ENCODE measurements at places on chromosomes 2 and 18.

- DNase-seq: no peak
Measured at GRCh38 chr2:144267239-144267638, 252.7 kb downstream of the ZEB2 start.

DNA sequence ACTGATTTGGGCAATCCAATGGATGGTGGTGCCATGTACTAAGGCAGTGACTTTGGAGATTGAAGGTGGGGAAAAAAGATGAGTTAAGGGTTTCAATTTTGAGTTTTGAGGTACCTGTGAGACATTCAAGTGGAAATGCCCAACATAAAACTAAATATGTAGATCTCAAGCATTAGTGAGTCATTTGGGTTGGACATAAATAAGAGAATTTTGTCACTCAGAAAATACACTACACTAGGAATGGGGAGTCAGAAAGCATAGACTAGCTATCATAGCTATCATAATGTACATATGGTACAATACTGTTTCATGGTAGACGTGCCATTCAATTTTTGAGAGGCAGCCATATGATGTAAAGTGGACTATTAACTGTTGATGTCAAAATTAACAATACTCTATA lies 56.1 kb downstream of the FBXO11 start:
- no peak for DNase-seq

- DNase-seq: no peak
Measured at GRCh38 chr2:14220101-14220500, 412.4 kb upstream of the LRATD1 start.

DNA sequence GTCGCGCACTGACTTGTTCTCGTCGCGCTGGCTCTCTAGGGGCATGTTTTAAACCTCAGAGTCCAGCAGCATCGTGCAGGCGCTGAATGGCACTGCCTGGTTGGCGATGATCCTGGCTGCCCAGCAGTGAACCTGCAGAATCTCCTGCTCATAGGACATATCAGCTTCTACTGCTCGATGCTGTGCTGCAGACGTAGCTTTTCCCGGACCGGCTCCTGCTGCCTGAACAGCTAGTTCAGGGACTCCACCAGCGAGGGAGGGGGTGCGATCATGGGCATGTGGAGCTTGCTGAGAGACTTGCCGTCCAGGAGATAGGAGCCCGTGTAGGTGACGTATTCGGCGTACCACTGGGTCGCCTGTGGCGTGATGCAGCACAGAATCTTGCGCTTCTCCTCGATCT lies 890.0 kb upstream of the LRRTM1 start:
- DNase-seq: no peak

- no peak for DNase-seq
Measured at GRCh38 chr18:47990981-47991380, 60.5 kb upstream of the SMAD2 start.

DNA sequence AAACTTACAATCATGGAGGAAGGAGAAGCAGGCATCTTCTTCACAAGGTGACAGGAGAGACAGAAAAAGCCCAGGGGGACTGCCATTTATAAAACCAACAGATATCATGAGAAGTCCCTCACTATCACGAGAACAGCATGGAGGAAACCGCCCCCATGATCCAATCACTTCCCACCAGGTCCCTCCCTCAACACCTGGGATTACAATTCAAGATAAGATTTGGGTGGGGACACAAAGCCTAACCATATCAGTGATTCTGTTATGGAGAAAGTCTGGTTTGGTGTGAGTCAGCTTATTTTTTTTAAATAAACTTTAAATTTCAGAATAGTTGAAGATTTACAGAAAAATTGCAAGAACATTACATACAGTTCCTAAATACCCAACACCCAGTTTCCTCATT lies 84.7 kb upstream of the SP3 start:
- DNase-seq: no peak

DNA sequence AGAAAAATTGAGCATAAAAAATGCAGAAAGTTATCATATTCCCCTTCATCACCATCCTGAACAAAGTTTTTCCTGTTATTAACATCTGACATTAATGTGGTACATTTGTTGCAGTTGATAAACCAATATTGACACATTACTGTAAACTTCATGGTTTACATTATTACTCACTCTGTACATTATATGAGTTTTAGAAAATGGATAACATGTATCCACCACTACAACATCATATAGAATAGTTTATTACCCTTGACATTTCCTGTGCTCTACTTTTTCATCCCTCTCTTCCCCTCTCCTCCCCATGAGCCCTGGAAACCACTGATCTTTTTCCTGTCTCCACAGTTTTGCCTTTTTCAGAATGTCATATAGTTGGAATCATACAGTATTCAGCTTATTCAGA lies 618.6 kb upstream of the TMEFF2 start:
- no peak for DNase-seq

- no peak for DNase-seq
Measured at GRCh38 chr18:21196426-21196825, 45.6 kb upstream of the GREB1L start.

- peak; percentile 41 for DNase-seq
Measured at GRCh38 chr2:1233281-1233680, 180.0 kb upstream of the TPO start.

GRCh38 chr18:37564711-37565100 lies 892 bp downstream of the CELF4 start:
- DNase-seq: no peak

DNA sequence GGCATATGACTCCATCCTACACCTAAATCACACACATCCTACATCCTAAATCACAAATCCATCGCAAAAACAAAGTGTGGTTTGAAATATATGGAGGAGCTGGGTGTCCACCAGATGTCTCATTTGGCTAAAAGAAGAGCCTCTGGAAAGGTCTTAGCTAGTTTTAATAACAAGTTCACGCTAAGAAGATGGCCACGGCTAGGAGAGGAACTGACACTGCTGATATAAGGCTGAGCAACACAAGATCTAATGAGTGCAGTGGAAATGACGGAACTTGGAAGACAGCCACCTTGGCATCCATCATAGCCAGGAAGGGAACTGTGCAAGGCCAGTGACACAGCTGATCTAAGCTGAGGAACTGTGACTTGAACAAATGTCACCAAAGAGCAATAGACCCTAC lies 60.0 kb upstream of the AGAP1 start:
- DNase-seq: no peak

DNA sequence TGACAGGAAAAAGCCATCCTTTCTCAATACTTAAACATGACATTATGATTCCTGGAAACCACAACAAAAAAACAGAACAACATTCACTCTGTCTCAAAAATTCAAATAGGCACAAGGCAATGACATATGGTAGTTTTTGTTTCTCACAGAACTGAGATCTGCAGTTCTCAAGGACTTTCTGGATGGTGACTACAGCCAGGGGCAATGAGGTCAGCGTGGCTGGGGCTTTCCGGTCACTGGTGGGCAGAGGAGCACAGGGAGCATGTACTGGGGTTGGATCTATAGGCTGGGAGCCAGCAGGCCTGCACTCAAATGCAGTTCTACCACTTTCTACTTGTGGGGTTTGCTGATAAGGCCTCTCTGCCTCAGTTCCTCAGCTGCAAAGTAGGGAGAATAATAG lies 72.0 kb downstream of the CTAGE1 start:
- DNase-seq: peak; percentile 39

DNA sequence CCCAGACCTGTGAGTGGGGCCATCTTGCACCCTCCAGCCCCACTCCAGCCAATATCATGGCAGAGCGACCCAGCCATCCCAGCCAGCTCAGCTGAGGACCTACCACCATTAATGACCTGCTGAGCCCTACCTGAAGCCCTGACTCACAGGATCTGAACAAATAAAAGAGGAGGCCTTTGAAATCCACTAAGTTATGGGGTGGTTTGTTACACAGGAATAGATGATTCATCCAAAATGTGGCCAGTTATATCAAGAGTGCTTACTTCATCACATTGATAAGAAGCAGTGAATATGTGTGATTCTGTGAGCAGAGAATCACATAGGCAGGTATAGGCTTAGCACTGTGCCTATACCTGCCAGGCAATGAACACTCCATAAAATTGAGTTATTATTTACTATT lies 34.7 kb upstream of the FAM124B start:
- no peak for DNase-seq

DNA sequence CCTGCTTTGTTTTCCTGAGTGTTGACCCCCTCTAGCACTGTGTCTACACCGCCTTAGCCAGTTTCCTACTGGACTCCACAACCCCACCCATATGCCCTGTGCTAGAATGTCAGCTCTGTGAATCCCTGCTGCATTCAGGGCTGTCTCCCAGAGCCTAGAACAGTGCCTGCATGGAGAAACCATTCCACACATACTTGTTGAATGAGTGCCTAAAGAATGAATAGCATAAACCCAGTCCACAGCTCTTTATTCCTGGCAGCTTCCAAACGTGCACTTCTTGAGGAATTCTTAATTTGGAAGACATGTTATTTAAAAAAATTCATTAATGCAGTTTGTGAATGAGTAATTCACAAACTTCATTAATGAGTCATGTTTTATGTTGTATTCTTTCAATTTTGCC lies 6.5 kb upstream of the NAPG start:
- DNase-seq: no peak
